Activated naive CD4-positive, alpha-beta T cell treated with anti-CD3 and anti-CD28 coated beads, Interleukin-2, amount 10 ng/mL, durations not matched to agents 7 days and 5 days (primary cell): ENCODE measurements at places on chromosomes 16 and 17.

DNA sequence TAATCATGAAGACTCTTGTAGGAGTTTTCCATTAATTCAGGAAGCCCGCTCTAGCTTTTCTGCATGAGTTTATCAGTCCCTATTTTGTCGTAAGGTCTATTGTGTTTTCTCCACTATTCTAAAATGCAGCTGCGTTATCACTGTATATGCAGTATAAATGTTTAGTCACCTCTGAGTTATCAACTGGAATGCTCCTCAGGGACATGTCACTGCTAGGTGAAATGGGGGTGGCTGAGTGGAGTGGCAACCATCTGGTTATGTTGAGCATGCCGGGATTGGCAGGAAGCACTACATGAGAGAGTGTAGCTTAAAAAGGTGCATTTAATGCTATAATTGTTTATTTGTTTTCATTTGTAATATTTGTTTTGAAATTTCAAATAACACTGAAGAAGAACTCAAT, 285.2 kb upstream of the ELAC2 start:
- DNase-seq, result no peak

DNA sequence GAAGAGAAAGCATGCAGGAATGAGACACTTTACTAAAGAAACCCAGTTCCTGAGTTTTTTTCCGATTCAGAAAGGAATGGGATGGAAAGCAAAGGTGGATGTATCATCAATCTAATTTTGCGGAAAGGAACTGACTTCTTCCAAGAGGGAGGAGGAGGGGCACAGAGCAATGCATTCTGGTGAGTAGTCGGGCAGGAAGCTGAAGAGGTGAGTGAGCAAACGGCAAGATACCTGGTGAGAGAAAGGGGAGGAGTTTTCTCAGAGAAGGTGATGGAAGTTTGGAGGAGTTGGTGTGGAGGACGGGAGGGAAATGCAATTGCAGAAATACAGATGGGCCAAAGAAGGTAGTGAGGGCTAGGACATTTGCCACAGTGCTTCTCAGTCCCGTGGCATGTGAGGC, 713.2 kb downstream of the KCNJ2 start:
- no peak for DNase-seq

- no peak for DNase-seq
These were observed 11.2 kb downstream of the ANKS4B start for GRCh38 chr16:21244518-21245215.

DNA sequence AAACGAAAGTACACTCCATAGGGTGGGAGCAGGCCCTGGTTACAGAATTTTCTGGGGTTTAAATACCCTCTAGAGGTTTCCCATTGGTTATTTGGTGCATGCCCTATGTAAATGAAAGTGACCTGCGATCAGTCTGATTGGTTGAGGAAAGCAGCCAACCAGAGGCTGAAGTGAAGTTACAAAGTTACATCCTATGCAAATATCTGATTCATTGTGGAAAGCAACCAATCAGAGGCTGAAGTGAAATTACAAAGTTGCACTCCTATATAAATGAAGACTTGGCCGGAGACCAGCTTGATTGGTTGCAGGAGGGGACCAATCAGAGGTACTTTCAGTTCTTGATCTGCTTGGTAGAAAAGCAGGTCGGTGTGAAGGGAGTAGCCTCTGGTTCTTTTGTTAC, 24.4 kb downstream of the NAA60 start:
- DNase-seq, result no peak
